Common myeloid progenitor, CD34-positive (primary cell): ENCODE measurements at places on chromosomes 1 and 21.

GRCh38 chr1:19327301-19327700 lies 15.2 kb downstream of the SLC66A1 start:
- H3K36me3 ChIP-seq, result peaks cover 2% of the 10 kb centered on the region
- H3K27ac ChIP-seq, result no peak overlapping the region
- DNase-seq, result no peak

DNA sequence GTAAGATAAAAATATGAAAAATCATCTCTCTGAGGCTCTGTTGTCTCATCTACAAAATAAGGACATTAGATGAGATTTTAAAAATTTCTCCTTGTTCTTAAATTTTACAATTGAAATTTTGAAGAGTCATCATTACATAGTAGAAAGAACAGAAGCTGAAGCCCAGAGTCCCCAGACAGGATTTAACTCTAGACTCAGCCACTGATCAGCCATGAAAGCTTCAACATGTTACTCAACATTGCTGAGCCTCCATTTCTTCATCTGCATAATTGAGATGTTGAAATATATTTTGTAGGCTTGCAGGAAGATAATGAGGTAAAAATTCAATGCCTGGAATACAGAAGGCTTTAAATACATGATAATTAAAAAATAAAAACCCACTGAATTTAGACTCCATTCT lies 633.3 kb downstream of the LMO4 start:
- no peaks in the 10 kb centered on the region for H3K4me1 ChIP-seq
- H3K4me3 ChIP-seq, result no peak overlapping the region
- H3K27me3 ChIP-seq, result no peaks in the 10 kb centered on the region
- no peaks in the 10 kb centered on the region for H3K36me3 ChIP-seq

- H3K36me3 ChIP-seq, result no peaks in the 10 kb centered on the region
- H3K27me3 ChIP-seq, result no peaks in the 10 kb centered on the region
- peaks cover 13% of the 10 kb centered on the region for H3K4me1 ChIP-seq
- H3K4me3 ChIP-seq, result no peak overlapping the region
These were observed 142.8 kb upstream of the COA6 start for GRCh38 chr1:234230414-234230862.

DNA sequence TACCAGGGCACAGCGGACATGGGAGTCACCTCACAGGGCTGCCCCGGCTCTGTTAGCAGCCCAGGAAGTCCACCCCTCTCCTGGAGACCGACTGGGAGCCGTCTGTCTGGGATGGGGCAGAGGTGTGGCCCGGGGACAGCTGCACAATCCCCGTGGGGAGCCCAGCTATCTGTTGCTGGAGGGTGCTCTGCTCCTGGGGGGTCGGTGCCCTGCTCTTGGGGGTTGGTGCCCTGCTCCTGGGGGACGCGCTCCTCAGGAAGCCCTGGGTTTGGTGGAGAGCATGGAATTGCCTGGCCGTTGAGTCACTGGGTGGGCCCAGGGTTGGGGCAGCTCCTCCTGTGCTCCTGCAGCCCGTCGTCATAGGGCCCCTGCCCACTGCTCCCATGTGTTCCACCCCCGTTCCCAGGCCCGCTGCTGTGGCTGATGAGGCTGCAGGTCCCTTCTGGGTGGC lies 39.3 kb downstream of the AGPAT3 start:
- no peaks in the 10 kb centered on the region for H3K4me1 ChIP-seq
- H3K4me3 ChIP-seq, result no peak overlapping the region
- H3K27ac ChIP-seq, result no peak overlapping the region

DNA sequence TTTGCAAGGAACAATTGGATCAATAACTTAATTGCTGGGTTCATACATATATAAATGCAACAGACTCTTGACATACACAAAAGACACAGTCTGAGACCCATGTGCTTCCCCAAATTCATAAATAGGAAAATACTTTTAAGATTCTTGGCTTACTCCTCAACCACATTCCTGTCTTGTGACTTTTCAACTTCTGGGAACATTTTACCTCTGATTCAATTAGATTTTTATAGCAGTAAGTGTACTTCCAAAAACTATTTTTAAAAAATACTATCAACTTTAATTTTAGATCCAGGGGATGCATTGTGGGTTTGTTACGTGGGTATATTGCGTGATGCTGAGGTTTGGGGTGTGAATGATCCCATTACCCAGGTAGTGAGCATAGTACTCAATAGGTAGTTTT lies 406.7 kb downstream of the RPS6KC1 start:
- no peaks in the 10 kb centered on the region for H3K27me3 ChIP-seq
- H3K36me3 ChIP-seq, result no peaks in the 10 kb centered on the region
- no peaks in the 10 kb centered on the region for H3K4me1 ChIP-seq
- DNase-seq, result no peak

DNA sequence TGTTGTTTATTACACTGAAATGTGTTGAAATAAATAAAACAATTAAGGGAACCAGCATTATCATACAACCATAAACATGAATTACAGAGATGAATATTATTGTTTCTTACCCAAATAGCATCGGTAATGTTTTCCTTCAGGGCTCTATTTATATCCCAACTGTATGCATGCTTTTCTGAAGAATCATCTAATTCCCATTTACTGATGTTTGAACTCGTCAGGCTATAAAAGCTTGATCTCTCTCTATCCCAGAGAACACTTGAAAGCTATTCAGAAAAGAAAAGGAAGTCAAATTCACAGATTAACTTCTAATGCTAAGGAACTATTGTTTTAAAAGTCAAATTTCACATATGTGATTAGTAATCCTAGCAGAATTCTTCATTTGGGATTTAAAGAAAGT lies 12.4 kb downstream of the NUP133 start:
- H3K4me1 ChIP-seq, result no peaks in the 10 kb centered on the region
- H3K36me3 ChIP-seq, result peaks cover 32% of the 10 kb centered on the region
- H3K27ac ChIP-seq, result no peak overlapping the region
- DNase-seq, result no peak
- no peak overlapping the region for H3K4me3 ChIP-seq

DNA sequence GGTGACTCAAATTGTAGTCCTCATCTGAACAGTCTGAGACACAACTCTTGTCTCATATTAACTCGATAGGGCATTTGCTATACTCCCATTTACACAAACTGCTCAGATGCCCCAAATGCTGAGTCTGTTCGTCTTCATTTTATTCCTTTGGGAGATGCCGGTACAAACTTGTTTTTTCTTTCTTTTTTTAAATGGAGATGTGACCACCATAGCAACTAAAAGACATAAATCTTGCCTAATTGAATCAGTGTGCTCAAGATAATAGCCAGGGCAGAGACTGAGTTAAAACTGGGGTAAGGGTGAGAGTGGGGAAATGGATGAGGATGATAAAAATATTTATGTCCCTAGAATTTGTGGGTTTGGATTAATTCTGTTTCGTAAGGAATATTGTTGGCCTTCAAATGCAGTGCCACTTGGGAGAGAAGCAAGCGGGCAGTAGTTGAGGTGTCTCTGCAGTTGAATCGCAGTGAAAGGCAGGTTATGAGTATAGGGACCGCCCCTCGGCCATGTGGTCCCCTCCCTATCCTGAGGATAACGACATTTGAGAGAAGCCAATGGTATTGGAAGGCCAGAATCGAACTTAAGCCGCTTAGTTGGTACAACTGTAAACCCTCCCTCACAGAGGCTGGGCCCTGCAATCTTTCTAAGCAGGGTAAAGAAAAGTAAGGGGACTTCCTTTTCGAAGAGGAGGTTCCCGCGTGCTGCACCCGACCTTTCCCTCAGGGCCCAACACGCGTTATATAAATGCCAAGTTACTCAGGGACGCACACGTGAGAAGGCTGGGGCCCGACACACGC lies 859 bp upstream of the LRRC8B start:
- H3K36me3 ChIP-seq, result peaks cover 7% of the 10 kb centered on the region
- H3K4me1 ChIP-seq, result peaks cover 32% of the 10 kb centered on the region
- H3K27ac ChIP-seq, result peak overlapping the region; percentile 93
- no peaks in the 10 kb centered on the region for H3K27me3 ChIP-seq
- H3K4me3 ChIP-seq, result peak overlapping the region; percentile 81

DNA sequence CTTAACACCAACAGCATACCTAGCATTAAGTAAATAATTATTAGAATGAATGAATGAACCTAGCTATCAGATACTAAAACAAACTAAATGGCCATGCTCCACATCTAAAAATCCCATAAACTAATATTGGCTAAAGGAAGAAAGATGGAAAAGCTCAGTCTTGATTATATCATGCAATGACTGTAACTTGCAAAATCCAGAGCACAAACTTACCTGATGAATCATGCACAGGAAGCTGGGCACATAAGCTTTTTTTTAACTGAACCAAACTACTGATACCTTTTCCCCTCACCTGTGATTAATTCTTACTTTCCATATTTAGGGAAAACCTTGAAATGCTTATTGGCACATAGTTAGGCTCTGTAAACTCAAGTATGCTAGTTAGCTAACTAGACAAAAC lies 70.2 kb downstream of the KIF14 start:
- H3K27ac ChIP-seq, result no peak overlapping the region
- no peak for DNase-seq
- no peaks in the 10 kb centered on the region for H3K27me3 ChIP-seq
- no peaks in the 10 kb centered on the region for H3K4me1 ChIP-seq
- no peaks in the 10 kb centered on the region for H3K36me3 ChIP-seq

GRCh38 chr1:99957818-99958217 lies 12.0 kb upstream of the SLC35A3 start:
- H3K27ac ChIP-seq, result no peak overlapping the region
- H3K4me1 ChIP-seq, result no peaks in the 10 kb centered on the region
- H3K36me3 ChIP-seq, result no peaks in the 10 kb centered on the region
- H3K4me3 ChIP-seq, result no peak overlapping the region

DNA sequence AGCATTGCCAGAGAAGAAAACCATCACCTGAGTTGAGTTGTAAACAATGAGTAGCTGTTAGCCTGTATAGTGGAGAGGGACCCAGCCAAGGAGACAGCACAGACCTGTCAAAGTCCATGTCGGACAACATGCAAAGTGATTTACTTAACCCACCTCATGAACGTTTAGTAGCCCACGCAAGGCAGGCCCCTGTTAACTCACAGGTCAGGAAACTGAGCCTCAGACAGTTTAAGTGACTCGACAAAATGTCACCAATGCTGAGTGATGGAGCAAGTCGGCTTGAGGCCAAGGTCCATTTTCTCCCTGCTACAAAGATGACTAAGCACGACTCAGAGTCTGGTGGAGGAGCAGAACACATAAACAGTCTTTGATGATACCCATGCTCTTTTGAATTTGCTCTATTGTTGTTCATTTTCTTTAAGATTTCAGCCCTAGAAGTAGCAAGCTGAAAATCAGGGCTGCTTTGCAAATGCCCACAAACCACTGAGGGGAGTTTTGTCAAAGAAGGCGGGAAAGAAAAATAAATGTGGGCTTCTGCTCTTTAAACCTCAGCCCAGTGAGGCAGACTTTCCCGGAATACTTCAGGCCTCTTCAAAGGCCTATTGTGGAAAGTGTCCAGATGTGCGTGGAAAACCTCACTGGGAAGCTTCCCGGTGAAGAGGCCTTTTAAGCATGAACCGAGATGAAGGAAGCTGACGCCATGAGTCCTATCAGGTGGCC lies 83.8 kb upstream of the HOOK1 start:
- DNase-seq, result peak; percentile 86
- H3K4me3 ChIP-seq, result no peak overlapping the region
- no peaks in the 10 kb centered on the region for H3K36me3 ChIP-seq
- no peak overlapping the region for H3K27ac ChIP-seq

- no peaks in the 10 kb centered on the region for H3K27me3 ChIP-seq
- peak overlapping the region; percentile 99 for H3K4me3 ChIP-seq
- no peak for DNase-seq
- H3K27ac ChIP-seq, result no peak overlapping the region
These were observed 1.7 kb downstream of the CDC14A start for GRCh38 chr1:100353988-100354387.

DNA sequence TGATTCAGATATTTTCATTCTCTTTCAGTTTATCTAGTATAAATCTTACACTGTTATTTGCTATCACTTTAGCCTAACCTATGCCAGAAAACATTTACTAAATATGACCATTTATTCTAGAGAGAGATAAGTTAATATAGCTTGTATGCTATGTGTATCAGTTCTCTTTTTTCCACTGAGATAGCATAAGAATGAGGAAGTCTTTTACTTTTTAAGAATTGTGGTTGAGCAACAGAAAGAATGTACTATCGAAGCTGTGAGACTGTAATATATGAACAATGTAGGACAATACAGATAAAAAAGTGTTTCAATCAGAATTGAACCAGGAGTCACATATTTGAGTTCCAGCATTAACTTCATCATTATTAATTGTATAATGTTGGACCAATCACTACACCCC lies 479.9 kb upstream of the PLXNA2 start:
- H3K4me3 ChIP-seq, result no peak overlapping the region
- H3K4me1 ChIP-seq, result no peaks in the 10 kb centered on the region
- H3K27me3 ChIP-seq, result no peaks in the 10 kb centered on the region
- no peak overlapping the region for H3K27ac ChIP-seq
- H3K36me3 ChIP-seq, result no peaks in the 10 kb centered on the region

DNA sequence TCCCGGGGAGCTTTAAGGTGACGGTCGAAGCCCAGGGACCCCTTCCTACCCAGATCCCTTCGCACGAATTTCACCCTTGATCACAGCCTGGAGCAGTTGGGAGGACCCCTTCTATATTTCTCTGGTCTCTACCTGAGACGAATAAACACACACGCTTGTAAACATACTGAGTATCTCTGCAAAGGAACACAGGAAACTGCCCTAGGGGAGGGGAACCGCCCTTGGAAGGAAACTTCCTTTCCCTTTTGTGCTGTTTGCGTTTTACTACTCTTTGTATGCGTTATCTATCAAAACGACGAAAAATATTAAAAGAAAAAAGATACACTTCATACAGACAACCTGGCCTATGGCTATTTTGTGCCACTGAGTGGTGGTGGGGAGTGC lies 750 bp downstream of the NECAP2 start:
- H3K4me3 ChIP-seq, result peak overlapping the region; percentile 91
- H3K36me3 ChIP-seq, result peaks cover 8% of the 10 kb centered on the region
- H3K27me3 ChIP-seq, result no peaks in the 10 kb centered on the region
- H3K4me1 ChIP-seq, result no peaks in the 10 kb centered on the region
- H3K27ac ChIP-seq, result peak overlapping the region; percentile 92

DNA sequence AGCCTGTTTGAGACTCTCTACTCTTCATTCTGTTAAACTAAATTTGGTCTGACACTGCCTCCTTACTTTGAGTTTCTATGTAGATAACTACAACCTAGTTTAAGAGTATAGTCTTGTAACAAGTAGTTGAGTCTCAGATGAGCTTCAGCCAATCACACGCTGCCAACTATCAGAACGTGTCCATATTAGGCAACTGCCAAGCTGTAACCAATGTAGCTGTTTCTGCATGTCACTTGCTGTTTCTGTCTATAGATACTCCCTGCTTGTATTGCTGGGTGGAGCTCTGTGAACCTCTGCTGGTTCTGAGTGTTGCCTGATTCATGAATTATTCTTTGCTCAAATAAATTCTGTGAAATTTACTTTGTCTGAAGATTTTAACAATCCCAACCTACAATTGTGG lies 452.6 kb upstream of the NR5A2 start:
- no peak overlapping the region for H3K27ac ChIP-seq
- H3K36me3 ChIP-seq, result no peaks in the 10 kb centered on the region

- H3K27ac ChIP-seq, result no peak overlapping the region
- no peaks in the 10 kb centered on the region for H3K4me1 ChIP-seq
- no peak for DNase-seq
- H3K27me3 ChIP-seq, result no peaks in the 10 kb centered on the region
These were observed 123.4 kb upstream of the BMP8A start for GRCh38 chr1:39368045-39368444.

- no peaks in the 10 kb centered on the region for H3K36me3 ChIP-seq
- H3K4me3 ChIP-seq, result peak overlapping the region; percentile 21
- DNase-seq, result peak; percentile 60
- H3K27me3 ChIP-seq, result no peaks in the 10 kb centered on the region
- H3K27ac ChIP-seq, result peak overlapping the region; percentile 52
These were observed 241.8 kb upstream of the IRF2BP2 start for GRCh38 chr1:234851450-234852438.

GRCh38 chr1:208654241-208654640 lies 410.1 kb upstream of the PLXNA2 start:
- peaks cover 4% of the 10 kb centered on the region for H3K27me3 ChIP-seq
- H3K4me1 ChIP-seq, result no peaks in the 10 kb centered on the region
- DNase-seq, result peak; percentile 15
- no peaks in the 10 kb centered on the region for H3K36me3 ChIP-seq
- H3K4me3 ChIP-seq, result no peak overlapping the region
